ENCODE measurements at places on chromosomes 5 and 9.
A peak's percentile ranks its signal among the peaks of the same experiment; 100 is the strongest.

GRCh38 chr5:84393969-84394368 lies 9.3 kb upstream of the EDIL3 start:
- no peak for DNase-seq
- H3K27me3 ChIP-seq, result no peaks in the 10 kb centered on the region
- H3K4me3 ChIP-seq, result no peak overlapping the region
- H3K36me3 ChIP-seq, result no peaks in the 10 kb centered on the region
- no peaks in the 10 kb centered on the region for H3K4me1 ChIP-seq

DNA sequence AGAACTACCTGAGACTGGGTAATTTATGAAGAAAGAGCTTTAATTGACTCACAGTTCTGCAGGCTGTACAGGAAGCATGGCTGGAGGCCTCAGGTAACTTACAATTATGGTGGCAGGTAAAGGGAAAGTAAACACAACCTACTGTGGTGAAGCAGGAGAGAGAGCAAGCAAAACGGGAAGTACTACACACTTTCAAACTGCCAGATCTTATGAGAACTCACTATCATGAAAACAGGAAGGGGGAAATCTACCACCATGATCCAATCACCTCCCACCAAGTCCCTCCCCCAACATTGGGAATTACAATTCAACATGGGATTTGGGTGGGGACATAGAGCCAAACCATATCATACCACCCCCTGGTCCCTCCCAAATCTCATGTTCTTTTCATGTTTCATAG lies 58.7 kb upstream of the GPR151 start:
- no peak overlapping the region for H3K4me3 ChIP-seq
- H3K27me3 ChIP-seq, result no peaks in the 10 kb centered on the region
- DNase-seq, result no peak
- H3K27ac ChIP-seq, result no peak overlapping the region
- H3K4me1 ChIP-seq, result no peaks in the 10 kb centered on the region

DNA sequence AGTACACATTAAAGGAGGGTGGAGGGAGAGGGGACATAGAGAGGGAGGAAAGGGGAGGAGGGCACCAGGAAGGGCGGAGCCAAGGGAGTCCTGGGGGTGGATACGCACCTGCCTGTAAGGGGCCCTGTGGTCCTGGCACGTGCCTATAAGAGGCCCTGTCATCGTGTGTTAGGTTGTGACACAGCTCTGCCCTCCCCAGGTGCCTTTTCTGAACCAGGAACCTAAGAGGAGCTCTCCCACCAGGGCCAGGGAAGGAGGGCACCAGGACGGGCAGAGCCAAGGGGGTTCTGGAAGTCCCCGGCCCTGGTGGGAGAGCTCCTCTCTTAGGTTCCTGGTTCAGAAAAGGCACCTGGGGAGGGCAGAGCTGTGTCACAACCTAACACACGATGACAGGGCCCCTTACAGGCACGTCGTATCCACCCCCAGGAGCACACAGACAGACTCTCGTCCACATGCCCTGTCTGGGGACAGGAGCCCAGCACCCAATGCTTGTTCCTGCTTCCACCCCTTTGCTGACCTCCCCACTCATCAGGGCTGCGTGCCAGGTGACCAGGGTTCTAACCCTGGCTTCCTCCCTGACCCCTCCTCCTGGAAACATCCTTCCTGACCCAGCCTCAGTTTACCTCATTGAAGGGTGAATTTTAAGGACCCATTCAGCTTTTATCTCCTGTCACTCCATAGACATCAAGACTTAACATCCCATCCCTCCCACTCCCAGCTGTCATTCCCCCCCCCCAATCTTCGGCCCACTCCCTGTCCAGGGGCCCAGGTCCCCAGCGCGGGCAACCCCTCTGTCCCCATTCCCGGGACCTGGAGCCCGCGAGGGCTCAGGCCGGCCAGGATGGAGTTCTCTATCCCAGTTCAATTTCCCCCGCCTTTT lies 12.9 kb upstream of the OLFM1 start:
- peaks cover 76% of the 10 kb centered on the region for H3K27me3 ChIP-seq
- H3K27ac ChIP-seq, result no peak overlapping the region
- no peaks in the 10 kb centered on the region for H3K4me1 ChIP-seq
- no peak overlapping the region for H3K4me3 ChIP-seq

DNA sequence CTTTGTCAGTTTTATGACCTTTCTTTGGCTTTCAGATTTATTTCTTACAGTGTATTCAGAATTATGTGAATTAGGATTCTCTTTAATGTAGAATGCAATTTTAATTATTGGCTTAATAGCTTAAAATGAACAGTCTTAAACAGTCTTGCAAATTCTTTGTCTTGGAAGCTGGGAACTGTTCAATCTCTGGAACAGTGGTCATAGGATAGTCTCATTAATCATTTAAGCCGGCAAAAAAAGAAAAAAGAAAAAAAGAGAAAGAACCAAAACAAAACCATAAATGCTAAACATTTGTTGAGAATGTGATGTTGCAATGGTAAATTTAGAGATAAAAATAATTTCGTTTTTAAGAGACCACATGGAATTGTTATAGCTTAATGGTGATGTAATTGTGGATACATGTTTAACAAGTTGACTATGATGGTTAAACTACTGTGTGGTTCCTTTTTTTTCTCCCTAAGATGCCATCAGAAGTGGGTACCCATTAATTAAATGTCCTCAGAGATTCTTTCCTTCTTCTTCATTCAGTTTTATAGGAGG lies 61.6 kb downstream of the NNT start:
- no peak overlapping the region for H3K4me3 ChIP-seq
- no peak overlapping the region for H3K27ac ChIP-seq
- peaks cover 18% of the 10 kb centered on the region for H3K36me3 ChIP-seq
- DNase-seq, result no peak
- H3K27me3 ChIP-seq, result no peaks in the 10 kb centered on the region
- no peaks in the 10 kb centered on the region for H3K4me1 ChIP-seq

GRCh38 chr5:111254613-111255012 lies 30.4 kb downstream of the CAMK4 start:
- no peaks in the 10 kb centered on the region for H3K36me3 ChIP-seq
- peaks cover 33% of the 10 kb centered on the region for H3K4me1 ChIP-seq
- no peaks in the 10 kb centered on the region for H3K27me3 ChIP-seq
- peak overlapping the region; percentile 84 for H3K27ac ChIP-seq

DNA sequence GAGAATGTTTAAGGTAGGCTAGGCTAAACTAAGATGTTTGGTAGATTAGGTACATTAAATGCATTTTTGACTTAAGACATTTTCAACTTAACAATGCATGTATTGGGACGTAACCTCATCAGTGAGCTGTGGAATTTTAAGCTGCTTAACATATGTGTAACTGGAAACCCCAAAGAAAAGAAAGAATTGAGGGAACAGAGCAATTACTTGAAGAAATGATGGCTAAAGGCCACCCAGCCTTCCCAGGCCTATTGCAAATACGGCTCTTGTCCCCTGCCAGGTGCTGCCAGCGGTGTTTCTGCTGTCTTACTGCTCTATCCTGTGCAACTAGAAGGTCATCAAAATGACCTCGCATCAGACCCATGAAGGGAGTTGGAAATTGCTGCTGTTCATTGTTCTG lies 52.0 kb downstream of the RICTOR start:
- no peaks in the 10 kb centered on the region for H3K27me3 ChIP-seq
- no peak for DNase-seq
- H3K4me3 ChIP-seq, result no peak overlapping the region
- no peak overlapping the region for H3K27ac ChIP-seq
- no peaks in the 10 kb centered on the region for H3K4me1 ChIP-seq

GRCh38 chr5:147560718-147561331 lies 51.0 kb upstream of the DPYSL3 start:
- no peaks in the 10 kb centered on the region for H3K36me3 ChIP-seq
- no peak overlapping the region for H3K27ac ChIP-seq
- no peak overlapping the region for H3K4me3 ChIP-seq
- no peak for DNase-seq
- no peaks in the 10 kb centered on the region for H3K4me1 ChIP-seq

- DNase-seq, result no peak
- H3K4me1 ChIP-seq, result no peaks in the 10 kb centered on the region
- no peaks in the 10 kb centered on the region for H3K27me3 ChIP-seq
- no peak overlapping the region for H3K27ac ChIP-seq
- H3K4me3 ChIP-seq, result no peak overlapping the region
- no peaks in the 10 kb centered on the region for H3K36me3 ChIP-seq
Measured at GRCh38 chr9:99876190-99876589, 30.3 kb upstream of the STX17 start.

DNA sequence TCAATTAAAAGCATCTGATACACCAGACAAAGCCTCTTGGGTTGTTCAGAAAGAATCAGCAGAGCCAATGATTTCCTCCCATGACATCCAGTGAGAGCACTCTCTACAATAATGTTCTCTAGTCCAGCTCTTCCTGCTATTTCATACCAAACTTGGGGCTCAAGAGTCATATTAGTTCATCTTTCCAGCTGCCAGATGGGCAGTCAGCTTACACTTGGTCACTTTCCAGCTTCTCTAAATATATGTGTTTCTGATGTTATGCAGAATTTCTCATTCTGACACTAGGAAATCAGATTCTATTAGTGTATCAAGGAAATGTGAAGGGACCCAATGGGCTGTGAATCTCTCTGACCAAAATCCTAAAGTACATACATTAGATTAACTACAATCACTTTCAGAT lies 148.9 kb downstream of the ENC1 start:
- peaks cover 11% of the 10 kb centered on the region for H3K4me1 ChIP-seq
- H3K4me3 ChIP-seq, result no peak overlapping the region
- H3K27me3 ChIP-seq, result no peaks in the 10 kb centered on the region
- H3K27ac ChIP-seq, result no peak overlapping the region
- no peaks in the 10 kb centered on the region for H3K36me3 ChIP-seq
- DNase-seq, result no peak

DNA sequence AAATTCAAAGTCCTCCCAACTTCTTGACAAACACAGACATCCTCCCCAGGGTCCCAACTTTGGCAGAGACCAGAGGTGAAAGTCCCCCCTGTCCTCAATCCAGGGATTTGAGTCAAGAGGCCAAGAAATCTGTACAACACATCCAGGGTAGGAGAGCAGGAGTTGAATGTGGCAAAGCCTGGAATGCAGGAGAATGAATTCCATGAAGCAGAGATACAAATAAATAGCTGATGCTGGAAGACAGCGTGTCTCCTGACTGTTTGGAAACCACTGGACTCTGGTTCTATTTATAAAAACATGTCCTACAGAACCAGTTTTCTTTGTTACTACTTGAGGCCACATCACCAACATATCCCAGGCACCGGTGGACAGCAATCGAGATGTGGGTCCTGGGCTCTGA lies 43.7 kb upstream of the SLIT3 start:
- no peak for DNase-seq
- no peak overlapping the region for H3K27ac ChIP-seq
- no peak overlapping the region for H3K4me3 ChIP-seq
- no peaks in the 10 kb centered on the region for H3K27me3 ChIP-seq
- no peaks in the 10 kb centered on the region for H3K4me1 ChIP-seq

DNA sequence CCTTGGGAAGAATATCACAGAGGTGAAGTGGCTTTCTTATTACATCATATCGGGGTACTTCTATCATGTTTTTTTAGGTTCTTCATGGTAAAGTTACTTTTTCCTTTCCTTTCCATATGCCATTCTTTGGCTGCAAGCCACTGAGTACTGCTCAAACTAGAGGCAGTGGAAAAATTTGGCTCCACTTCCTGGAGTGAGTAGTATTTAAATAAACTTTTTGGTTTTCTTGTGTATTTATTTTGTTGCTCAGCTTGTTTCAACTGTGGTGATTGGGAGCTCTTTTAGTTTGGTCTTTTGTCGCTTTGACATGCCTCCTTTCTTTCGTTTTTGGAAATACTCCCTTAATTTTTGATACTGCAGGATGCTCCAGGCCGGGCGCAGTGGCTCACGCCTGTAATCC lies 69.8 kb downstream of the WDR70 start:
- no peaks in the 10 kb centered on the region for H3K27me3 ChIP-seq
- no peak overlapping the region for H3K4me3 ChIP-seq
- H3K36me3 ChIP-seq, result no peaks in the 10 kb centered on the region
- H3K27ac ChIP-seq, result no peak overlapping the region

GRCh38 chr9:7467186-7467585 lies 332.4 kb downstream of the DMAC1 start:
- H3K27ac ChIP-seq, result no peak overlapping the region
- H3K4me1 ChIP-seq, result peaks cover 13% of the 10 kb centered on the region
- H3K36me3 ChIP-seq, result no peaks in the 10 kb centered on the region
- no peak overlapping the region for H3K4me3 ChIP-seq
- no peak for DNase-seq
- H3K27me3 ChIP-seq, result no peaks in the 10 kb centered on the region

GRCh38 chr9:82882138-82882537 lies 180.8 kb downstream of the RASEF start:
- H3K4me3 ChIP-seq, result no peak overlapping the region
- H3K36me3 ChIP-seq, result no peaks in the 10 kb centered on the region
- DNase-seq, result no peak
- no peaks in the 10 kb centered on the region for H3K4me1 ChIP-seq

- H3K4me3 ChIP-seq, result no peak overlapping the region
- no peak for DNase-seq
- no peaks in the 10 kb centered on the region for H3K36me3 ChIP-seq
- peaks cover 6% of the 10 kb centered on the region for H3K4me1 ChIP-seq
- no peak overlapping the region for H3K27ac ChIP-seq
Measured at GRCh38 chr5:132663771-132664695, 6.1 kb downstream of the IL13 start.

GRCh38 chr5:156783092-156783491 lies 67.0 kb upstream of the PPP1R2B start:
- no peaks in the 10 kb centered on the region for H3K4me1 ChIP-seq
- H3K27ac ChIP-seq, result no peak overlapping the region
- H3K36me3 ChIP-seq, result no peaks in the 10 kb centered on the region
- no peak overlapping the region for H3K4me3 ChIP-seq
- no peaks in the 10 kb centered on the region for H3K27me3 ChIP-seq
- no peak for DNase-seq

DNA sequence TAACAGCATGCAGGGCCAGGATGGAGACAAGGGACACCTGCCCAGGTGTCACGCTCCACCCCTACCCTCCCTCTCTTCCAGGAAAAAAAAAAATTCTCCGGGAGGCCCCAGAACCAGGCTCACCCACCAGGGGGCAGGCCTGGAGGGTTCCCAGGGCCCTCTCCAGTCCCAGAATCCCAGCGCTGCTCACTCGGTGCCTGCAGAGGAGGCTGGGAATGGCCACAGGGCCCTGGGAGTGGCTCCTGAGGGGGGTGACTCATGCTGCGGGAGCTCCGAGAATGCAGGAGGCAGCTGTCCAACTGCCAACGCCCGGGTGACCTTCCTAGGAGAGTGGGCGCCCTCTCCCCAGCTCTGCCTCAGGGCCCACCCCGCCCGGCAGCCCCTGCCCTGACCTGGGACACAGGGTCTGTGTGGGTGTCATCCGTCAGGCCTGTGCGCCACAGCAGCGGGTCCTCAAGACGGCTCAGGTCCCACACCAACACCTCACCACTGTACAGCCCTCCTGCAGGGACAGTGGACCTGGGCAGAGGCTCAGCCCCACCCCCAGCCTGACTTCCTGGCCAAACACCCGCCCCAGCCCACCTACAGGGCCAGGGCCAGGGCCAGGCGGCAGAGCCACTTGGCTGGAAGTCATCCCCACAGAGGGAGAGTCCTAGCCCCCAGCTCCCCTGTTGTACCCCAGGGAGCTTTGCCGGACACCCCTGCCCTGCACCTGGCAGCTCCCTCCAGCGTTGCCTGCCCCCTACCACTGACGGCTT lies 21.2 kb downstream of the DYNC2I2 start:
- H3K27me3 ChIP-seq, result no peaks in the 10 kb centered on the region
- H3K4me1 ChIP-seq, result no peaks in the 10 kb centered on the region
- no peak overlapping the region for H3K4me3 ChIP-seq
- DNase-seq, result no peak
